Activated naive CD4-positive, alpha-beta T cell treated with anti-CD3 and anti-CD28 coated beads, Interleukin-2, amount 50 U/mL, for 72 hours (primary cell): ENCODE measurements at places on chromosomes 6 and 20.

GRCh38 chr6:63643862-63644261 is 8.3 kb downstream of the PHF3 start:
- DNase-seq: no peak

- DNase-seq: no peak
Observed at GRCh38 chr6:5520796-5521195, 259.5 kb downstream of the FARS2 start.

DNA sequence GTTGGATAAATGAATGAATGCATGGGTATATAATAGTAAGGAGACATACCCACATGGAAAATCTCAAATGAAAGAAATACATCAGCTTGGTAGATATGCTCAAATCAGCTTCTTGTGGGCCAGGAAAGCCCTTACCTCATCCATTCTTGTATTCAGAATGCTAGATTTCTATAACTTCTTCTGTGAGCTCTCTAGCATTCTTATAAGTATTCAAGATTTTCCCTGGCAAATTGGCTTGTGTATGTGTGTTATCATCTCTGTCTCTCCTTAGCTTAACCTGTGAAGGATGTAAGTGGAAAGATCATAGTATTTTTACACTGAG is 100.8 kb downstream of the OR2B2 start:
- DNase-seq: no peak

- no peak for DNase-seq
Observed at GRCh38 chr6:129525055-129525454, 184.9 kb downstream of the ARHGAP18 start.

DNA sequence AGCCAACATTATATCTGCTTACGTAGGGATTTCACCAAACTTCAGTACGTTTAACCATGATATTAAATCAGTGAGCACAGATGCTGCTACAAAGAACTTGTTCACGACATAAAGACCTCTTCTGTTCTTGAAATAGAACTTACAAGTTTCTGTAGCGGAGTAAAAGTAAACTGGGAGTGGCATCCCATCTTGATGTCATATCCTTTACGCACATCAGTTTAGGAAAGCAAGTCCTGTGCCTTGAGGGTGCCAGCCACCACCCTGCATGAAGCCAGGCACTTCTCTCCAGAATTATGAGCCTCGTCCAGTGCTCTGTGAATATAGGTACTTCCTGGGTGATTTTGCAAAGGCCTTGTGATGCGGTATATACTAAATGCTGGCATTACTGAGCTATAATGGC is 122.6 kb downstream of the BTBD3 start:
- no peak for DNase-seq

- no peak for DNase-seq
Observed at GRCh38 chr20:44001667-44002596, 87.3 kb downstream of the TOX2 start.

DNA sequence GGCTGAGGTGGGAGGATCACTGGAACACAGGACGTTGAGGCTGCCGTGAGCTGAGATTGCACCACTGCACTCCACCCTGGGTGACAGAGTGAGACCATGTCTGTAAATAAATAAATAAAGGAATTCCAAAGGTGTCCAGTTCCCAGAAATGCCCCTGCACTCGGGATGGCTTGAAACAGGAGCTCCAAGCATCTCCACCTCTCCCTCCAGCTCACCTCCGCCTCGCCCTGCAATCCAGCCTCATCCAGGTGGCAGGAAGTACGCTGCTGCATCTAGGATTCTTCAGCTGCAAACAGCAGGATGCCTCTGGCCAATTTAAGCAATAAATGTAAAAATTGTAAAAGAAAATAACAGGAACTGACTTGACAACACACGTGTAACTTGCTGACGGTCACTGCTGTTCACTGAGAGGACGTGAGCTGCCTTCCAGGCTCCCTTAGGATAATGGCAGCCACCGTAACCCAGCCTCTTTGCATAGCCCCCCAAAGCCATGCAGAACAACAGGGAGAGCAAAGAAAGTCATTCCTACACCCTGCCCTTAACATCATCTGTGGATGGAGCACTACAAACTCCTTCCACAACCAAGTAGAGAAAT is 11.4 kb upstream of the GRM4 start:
- DNase-seq: no peak

DNA sequence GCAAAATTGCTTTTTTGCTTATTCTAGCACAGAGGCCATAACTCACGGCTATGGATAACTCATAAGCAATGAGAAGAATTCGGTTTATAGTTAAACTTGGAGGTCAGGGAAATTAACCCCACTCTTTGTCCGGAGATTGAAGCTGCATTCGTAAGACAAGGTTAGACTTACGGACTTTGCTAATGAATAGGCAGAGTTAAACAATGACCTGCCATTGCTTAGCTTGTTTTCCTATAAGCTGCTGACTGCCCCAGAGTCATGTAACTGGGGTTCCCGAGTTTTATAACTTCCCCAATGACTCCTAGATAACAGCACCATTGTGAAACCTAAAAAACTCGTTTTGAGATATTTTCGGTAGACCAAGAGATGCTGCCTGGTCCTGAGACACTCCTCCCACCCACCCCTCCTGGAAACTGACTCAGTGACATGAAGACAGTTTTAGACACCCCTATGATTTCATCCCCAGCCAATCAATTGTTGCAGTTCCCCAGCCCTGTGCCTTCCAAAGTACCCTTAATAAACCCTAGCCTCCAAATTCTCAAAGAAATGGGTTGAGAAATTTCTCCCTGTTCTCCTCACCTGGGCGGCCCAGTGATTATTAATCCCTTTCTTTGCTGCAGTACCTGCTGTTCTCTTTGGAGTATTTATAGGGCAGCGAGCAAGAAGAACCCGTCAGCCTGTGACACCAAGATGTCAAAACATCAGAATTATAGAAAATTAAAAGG is 33.1 kb upstream of the MCUR1 start:
- DNase-seq: no peak

- DNase-seq: no peak
Observed at GRCh38 chr6:13915561-13916229, 9.1 kb upstream of the RNF182 start.

DNA sequence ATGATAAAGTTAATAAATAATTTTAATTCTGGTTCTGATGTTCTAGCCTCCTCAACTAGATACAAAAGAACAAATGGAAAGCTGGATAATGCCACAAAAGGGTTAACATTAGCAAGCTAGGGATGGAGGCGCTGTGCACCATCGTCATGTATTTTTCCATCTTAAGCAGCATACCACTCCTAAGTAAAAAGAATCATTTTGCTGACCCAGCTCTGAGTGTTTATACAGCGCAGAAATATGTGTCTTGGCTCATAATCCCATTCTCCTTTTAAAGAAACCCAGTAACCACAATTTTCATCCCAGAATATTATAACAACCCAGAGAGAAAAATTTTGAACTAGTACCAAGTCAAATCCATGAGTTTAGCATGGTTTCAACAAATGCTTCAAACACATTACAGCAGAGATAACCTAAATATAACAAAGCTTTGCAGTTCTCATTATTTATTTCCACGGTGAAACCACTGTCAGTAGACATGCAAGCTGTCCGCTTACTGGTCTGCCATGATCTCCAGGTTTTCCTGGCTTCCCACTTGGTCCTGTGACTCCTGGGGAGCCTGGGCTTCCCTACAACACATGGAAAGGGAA is 111.1 kb downstream of the COL12A1 start:
- no peak for DNase-seq

DNA sequence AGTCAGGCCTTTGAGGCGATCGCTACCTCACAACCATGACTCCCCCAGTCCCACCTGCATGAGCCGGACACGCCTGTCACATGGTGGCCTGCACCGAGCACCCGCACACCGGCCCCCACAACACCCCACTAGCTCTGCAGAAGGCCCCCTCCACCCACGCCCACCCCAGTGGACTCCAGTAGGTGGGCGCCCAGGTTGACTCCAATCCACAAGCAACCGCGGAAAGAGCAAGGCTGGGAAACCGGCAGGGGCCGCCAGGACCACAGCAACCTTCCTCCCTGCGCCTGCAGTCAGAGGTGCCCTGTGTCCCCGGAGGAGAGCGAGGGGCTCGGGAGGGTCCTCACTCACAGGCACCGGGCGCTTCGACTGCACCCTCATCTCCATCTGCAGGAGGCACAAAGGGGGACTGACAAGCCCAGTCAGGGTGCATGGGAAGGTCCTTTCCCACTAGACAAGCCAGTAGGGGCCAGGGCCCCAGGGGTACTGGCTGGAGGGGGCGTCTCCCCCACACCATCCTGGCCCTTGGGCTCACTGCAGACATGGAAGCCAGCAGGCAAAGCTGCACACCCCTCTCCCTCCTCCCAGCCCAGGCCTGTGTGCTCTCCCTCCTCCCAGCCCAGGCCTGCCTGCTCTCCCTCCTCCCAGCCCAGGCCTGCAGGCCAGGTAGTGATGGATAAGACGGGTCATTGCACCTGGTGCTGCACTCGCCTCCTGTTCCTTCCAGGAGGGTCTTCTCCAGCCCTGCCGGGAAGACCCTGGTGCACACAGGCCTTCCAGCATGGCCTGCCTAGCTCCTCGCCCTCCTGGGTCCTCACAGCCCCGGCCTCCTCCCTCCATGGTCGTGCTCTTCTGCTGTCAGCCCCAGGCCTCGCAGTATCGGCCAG is 137.2 kb downstream of the DLL1 start:
- DNase-seq: no peak

- DNase-seq: no peak
Observed at GRCh38 chr6:5541751-5542432, 280.6 kb downstream of the FARS2 start.

GRCh38 chr20:5191829-5192569 is 65.2 kb downstream of the CDS2 start:
- DNase-seq: peak; percentile 16

DNA sequence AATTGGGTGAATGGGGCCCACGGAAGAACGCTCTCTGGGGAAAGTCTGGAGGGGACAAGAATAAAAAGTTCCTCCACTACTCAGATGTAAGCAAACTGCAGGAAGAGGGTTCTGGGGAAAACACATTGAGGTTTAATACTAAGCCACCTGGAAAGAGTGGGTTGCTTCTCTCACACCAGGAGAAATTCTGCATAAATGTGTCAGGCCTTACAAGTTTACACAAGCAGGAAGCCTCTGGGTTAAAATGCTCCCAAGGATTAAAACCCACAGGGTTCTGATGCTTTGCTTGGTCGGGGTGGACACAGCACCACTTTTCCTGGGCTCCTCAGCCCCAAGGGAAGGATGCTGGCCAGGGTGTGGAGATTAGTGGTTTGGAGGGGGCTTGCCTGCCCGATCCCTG is 122.1 kb upstream of the SLC22A23 start:
- DNase-seq: no peak

- no peak for DNase-seq
Observed at GRCh38 chr6:113651120-113651519, 206.0 kb upstream of the MARCKS start.

DNA sequence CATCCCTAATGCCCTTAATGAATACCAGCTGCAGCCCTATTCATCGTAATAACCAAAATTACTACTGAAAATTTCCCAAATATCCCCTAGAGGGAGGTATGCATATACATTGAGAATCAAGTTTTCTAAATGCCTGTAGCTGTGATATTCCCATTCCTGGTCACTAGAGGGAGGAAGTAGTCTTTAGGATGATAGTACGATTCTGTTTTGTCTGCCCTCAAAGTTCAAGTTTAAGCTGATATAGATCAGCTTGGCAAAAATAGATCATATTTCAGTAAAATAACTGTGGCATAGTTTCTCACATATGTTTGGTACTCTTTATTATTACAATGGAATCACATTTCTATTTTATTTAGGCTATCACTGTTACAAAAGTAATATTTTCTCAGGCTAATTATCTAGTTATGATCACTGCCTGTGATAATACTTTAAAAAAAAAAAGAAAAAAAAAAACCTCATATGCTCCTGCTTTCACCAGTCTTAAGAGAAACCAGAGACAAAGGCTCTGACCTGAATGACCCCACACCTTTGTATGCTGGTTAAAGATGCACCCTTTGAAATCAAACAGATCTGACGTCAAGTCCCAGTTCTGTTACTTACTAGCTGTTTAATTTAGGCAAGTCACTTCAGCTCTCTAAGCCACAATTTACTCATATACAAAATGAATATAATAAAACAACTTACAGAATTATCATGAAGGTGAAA is 11.0 kb downstream of the TSPYL1 start:
- no peak for DNase-seq

DNA sequence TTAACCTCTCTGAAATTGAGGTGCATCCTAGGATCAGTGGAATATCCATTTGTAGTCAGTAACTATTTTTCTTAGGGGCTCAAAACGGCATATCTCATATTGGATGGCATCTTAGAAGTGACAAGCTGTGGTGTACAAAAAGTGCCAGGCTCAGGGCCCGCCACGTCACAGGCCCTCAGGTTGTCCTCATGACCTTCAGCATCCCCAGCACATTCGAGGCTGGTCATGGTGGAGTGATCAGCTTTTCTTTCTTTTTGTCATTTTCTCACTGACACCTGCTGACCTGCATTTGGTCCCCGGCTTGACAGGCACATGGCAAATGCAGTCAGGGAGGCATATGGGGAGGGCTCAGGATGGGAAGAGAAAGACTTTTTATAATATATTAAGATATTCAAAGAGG is 7.1 kb upstream of the E2F1 start:
- no peak for DNase-seq

DNA sequence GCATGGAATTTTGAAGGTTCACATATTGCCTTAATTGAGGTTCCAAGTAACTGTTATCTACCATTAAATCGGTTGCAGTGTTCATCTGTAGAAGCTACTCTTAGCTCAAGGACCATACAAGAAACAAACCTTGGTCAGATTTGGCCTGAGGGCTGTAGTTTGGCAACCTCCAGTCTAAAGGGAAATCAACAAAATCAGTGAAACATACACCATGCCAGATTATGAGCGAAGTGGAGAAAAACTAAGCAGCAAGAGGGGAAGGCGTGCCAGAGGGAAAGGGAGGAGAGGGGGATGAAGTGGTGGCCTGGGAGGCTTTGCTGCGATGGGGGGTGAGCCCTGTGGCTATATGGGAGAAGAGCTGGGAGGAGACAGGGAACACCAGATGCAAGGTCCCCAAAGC is 8.8 kb upstream of the SNAI1 start:
- no peak for DNase-seq

DNA sequence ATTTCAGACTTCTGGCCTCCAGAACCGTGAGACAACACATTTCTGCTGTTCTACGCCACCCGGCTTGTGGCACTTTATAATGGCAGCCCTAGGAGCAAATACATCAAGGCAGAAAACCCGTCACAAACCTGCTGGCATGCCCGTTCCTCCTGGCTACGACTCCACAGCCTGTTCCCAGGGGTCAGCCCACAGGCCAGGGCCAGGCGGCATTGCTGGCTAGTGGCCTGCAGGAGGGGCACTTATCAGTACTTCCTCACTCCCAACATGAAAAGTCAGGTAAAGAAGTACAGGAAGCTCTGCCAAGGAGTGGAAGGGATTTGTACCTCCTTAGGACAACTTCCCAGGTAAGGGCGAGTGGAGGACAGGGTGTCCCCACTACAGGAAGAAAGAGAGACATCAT is 223.1 kb upstream of the AGPAT4 start:
- no peak for DNase-seq

GRCh38 chr6:19691465-19692167 is 145.6 kb upstream of the ID4 start:
- no peak for DNase-seq

GRCh38 chr20:62603021-62603906 is 39.0 kb upstream of the SLCO4A1 start:
- no peak for DNase-seq
